Effector memory CD8-positive, alpha-beta T cell (primary cell): ENCODE measurements at places on chromosomes 1 and 21.

GRCh38 chr1:9722378-9722749 is 70.8 kb downstream of the PIK3CD start:
- no peak for DNase-seq

DNA sequence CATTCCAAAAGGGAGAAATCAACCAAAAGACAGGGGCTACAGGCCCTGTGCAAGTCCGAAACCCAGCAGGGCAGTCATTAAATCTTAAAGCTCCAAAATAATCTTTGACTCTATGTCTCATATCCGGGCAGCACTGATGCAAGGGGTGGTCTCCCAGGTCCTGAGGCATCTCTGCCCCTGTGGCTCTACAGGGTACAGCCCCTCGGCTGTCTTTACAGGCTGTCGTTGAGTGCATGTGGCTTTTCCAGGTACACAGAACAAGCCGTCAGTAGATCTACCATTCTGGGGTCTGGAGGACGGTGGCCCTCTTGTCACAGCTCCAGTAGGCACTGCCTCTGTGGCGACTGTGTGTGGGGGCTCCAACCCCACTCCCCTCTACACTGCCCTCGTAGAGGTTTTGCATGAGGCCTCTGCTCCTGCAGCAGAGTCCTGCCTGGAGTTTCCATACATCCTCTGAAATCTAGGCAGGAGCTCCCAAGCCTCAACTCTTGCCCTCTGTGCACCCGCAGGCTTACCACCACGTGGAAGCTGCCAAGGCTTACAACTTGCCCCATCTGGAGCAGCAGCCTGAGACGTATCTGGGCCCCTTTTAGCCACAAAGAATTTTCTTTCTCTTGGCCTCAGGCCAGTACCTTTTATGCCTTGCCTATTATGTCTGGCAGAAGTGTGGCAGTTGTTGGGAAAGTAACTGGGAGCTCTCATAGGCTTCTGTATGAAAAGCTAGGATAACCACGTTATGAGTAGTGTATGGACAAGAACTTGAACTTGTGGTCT is 52.5 kb downstream of the POU2F1 start:
- no peak for DNase-seq

- DNase-seq: no peak
Observed at GRCh38 chr21:14115646-14116045, 95.1 kb downstream of the LIPI start.

- DNase-seq: no peak
Observed at GRCh38 chr1:214364386-214364785, 83.4 kb downstream of the SMYD2 start.

- DNase-seq: no peak
Observed at GRCh38 chr21:38280454-38280853, 23.7 kb downstream of the KCNJ15 start.

- no peak for DNase-seq
Observed at GRCh38 chr1:206547104-206547503, 39.8 kb downstream of the RASSF5 start.

DNA sequence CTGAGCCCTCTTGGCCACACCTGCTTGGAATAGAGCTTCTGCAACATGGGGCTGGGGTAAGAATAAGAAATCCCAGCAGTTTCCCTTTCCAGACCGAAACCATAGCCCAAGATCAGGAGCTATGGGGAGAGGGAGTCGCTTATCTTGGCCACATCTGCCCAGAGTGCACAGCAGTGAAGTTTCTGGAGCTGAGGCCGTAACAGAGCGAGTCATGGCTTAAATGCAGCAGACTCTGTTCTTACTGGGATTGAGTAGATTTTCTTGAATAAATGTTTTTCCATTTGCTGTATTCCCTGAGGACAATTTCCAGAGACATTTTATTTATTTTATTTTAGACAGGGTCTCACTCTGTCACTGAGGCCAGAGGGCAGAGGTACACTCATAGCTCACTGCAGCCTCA is 33.5 kb downstream of the CFAP57 start:
- DNase-seq: no peak

DNA sequence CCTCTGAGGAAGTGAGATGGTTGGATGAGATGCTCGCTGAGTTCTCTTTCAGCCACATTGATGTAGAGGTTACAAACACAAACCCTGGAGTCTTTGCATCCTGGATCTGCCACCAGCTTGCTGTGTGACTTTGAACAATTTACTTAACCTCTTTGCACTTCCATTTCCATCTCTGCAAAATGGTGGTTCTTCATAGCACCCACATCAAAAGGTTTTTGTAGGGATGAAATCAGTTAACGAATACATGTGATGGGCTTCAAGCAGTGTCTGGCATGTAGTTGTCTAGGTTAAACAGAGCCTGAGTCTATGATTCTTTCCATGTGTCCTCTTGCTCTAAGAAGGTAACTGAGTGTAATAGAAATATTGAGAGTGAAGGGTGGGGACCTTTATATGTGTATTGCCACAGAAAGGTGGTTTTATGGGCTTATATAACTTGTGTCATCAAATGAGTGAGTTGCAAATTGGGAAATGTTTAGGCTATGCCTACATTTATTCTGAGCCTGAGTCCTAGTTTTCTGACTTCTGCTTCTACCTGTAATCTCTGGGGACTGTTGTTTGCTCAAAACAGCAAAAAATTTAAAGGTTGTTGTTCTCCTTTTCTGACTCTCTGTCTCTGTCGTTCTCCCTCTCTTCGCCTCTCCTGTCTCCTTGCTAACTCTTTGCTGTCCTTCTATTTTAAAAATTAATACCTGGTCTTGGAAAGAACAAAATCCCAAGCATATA is 27.3 kb upstream of the LRRN2 start:
- DNase-seq: no peak

DNA sequence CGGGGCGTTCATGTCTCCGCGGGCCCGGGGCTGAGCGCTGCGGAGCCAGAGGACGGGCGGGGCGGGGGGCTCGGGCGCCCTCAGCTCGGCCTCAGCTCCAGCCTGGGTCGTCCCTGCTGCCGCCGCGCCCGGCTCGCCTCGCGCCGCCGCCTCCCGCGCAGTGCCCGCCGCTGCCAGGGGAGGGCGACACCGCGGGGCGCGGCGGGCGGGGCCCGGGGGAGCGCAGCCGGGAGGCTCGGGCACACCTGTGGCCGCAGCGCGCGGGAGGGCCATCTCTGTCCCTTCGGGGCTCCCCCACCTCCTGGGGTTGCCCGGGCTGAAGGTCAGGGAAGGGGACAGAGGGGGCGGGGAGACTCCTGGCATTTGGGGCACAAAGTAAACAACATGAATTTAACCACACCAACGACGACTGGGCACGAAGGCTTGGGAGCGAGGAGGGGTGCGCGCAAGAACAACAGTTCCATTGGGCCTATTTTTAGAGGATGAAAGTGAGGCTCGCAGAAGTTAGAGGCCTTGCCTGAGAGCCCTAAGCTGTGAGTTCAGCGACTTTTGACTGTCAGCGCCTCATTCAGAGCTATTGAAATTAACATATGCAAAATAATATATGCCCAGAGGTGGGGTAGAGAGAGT is at the start of gene FAM131C:
Gene FAM131C, minus strand, starts transcription at position 162 of the 630 bp plus-strand sequence. CDS start 209 bp downstream, outside the sequence.
- DNase-seq: peak; percentile 17

- no peak for DNase-seq
Observed at GRCh38 chr1:30689901-30690645, 33.3 kb downstream of the MATN1 start.

- no peak for DNase-seq
Observed at GRCh38 chr1:163054181-163054591, 15.0 kb upstream of the RGS4 start.

DNA sequence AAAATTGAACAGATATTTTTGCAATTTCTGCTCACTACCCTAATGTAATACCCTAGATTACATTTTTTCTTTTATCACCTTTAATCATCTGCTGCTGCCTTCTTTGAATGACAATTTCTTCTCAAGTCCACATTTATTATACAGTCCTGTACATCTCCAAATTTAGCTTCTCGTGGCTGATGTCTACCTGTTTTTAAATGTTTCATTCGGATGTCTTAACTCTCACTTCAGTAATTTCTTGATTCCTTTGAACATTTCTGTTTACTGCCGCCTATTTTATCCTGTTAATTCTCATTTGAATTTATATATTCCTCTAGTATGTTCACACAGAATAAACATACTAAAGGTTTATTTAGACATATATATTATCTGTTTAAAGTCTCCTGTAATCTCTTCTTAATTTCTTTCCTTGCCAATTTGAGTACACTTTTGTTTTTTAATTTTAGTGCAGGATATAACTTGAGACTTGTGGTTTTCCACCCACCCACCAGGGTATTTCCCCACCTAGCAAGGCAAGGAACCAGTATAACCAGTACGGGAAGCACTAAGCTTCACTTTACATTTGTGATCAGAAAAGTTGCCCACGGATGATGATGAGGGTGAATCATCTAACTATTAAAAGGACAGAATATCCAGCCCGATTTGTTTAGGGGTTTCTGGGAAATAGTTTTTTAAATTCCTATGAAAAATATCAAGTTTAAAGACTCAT is 12.7 kb downstream of the INSL5 start:
- DNase-seq: peak; percentile 7

GRCh38 chr1:69929308-69930057 is 275.9 kb downstream of the LRRC40 start:
- DNase-seq: no peak

DNA sequence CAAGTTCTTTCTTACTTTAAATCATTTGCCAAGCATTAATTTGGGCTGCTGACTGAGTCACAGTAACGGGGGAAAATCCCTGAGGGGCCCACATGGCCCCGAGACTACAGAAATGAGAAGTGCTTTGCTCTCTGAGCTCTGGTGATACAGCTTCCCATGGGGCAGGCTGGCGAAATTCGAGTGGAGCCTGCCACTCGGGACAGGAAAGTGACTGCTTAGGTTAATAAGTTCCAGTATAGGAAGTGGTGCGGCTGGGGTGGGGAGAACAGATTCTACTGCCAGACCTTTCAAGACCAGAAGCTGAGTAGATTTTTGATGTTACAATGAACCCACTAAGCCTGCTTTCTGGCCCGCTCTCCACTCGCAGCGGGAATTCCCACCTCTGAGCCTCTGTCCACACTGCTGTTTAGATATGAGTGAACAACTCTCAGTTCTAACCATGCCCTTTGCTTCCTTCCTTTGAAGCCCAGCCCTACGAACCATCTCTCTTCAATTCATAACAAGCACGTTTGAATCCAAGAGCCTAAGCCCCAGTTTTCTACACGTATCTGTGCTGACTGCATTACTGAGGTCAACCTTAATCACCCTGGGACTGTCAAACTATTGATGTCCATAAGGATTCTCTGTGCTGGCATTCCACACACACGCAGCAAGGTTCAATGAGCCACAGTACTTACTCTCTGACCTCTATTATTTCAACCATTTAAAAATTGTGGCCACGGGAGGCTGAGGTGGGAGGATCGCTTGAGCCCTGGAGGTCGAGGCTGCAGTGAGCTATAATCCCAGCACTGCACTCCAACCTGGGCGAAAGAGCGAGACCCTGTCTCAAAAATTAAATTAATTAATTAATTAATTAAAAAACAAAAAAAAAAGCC is 9.6 kb downstream of the ZBTB17 start:
- DNase-seq: peak; percentile 31

DNA sequence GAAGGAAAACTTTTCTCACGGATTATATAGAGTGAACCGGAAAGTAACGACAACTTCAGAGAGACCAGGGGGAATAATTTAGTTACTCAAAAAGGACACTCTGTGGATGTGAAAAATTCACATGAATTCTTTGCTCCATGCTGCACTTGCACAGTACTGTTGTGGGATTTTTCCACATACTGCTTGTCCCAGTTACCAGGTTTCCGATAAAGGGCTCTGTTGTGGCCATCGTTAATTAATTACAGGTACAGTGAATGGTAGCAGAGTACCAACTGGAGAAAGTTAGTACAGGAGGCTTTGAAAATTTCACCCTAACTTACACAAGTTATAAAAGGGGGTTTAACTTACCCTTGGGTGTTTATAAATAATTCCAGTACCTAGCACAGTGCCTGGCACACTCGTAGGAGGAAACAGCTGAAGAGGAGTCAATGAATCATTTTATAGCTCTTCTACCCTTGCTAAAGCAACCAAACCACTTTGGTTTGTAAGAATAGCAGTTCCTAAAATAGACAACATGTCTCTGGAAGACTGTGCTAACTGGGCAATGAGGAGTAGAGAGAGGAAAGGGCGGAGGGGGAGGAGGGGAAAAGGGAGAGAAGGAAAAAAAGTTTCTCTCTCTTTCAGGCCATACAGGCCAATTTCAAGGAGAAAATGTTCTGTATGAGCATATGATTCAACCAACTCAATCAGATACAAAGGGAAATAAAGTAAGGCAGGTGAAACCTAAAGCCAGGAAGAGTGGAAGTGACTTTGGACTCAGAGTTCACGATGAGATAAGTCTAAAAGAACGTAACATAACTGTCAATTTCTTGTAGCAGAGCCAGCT is 98.3 kb upstream of the MAGI3 start:
- DNase-seq: no peak

DNA sequence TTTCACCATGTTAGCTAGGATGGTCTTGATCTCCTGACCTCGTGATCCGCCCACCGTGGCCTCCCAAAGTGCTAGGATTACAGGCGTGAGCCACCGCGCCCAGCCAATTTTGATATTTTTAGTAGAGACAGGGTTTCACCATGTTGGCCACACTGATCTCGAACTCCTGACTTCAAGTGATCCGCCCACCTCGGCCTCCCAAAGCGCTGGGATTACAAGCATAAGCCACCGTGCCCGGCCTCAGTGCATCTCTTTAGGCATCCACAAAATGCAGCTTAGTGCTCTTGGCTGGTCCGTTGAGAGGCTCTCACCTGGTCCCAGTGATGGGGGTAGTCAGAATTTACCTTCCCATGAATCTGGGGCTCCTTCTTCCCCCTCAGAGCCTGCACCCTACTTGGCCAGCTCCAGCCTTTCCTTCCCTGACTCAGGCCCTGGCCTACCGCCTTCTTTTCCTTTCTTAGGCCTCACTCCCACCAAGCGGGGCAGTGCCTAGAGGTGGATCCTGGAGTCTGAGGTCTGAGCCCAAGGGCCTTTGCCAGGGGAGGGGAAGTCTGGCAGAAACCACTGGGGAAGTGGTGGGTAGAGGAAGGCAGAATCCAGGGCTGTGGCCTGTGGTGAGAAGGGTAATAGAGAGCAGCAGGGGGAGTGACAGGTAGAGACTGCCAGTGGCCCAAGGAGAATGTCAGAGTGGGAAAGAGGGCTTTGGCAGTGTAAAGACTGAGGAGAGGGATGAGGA is 3.7 kb downstream of the LENEP start:
- DNase-seq: no peak

DNA sequence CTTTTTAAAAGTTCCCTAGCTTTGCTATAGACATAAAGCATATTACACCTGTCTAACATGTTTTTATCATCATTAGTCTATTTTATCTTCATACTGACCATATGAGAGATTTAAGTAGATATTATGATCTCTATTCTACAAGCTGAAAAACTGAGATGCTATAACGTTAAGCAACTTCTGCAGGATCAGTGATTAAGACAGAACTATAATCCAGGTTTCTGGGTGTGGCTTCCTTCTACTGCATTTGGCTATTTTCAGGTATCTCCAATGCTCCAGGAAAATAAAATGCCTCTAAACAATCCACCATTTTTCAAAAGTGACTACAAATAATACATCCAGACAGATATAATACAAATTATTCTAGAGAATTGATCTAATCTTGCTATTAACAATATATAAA is 53.4 kb downstream of the RGS2 start:
- no peak for DNase-seq
